ENCODE measurements at places on chromosomes 16 and 17.

GRCh38 chr17:44363613-44364159, at the start of gene FAM171A2:
Gene FAM171A2 (minus strand): TSS chr17:44363853. CDS start chr17:44363714, 139 bp downstream.
- no peak for DNase-seq

GRCh38 chr17:75239778-75240393, 21.5 kb downstream of the GGA3 start:
- no peak for DNase-seq

GRCh38 chr17:43814714-43815113, 18.2 kb downstream of the MPP3 start:
- no peak for DNase-seq

DNA sequence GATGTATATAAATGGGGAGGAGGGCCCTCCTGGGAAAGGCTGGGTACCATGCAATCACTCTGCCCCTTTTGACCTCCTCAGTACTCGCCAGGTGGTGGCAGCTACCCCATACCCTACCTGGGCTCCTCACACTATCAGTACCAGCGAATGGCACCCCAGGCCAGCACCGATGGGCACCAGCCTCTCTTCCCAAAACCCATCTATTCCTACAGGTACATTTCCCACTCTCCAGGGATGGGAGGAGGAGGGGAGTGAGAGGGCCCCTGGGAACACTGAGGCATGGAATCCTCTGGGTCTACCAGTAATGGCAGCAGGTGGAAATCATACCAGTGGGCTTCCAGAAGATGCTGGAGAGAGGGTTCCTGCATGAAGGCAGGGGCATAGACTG, 22.9 kb downstream of the FOXN1 start:
- DNase-seq = no peak

DNA sequence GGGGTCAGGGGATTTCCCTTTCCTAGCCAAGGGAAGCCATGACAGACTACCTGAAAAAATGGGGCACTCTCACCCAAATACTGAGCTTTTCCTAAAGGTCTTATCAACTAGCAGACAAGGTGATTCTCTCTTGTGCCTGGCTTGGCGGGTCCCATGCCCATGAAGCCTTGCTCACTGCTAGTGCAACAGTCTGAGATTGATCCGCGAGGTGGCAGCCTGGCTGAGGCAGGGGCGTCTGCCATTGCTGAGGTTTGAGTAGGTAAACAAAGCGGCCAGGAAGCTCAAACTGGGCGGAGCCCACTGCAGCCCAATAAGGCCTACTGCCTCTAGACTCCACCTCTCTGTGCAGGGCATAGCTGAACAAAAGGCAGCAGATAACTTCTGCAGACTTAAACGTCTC, 152.6 kb upstream of the PMFBP1 start:
- no peak for DNase-seq

All from stimulated activated CD8-positive, alpha-beta memory T cell treated with anti-CD3 and anti-CD28 coated beads, Interleukin-4, amount 100 ng/mL, for 1 hour (primary cell).